ENCODE measurements at places on chromosomes 16 and 17.

- no peak for DNase-seq
Observed at GRCh38 chr17:35890774-35891155, 10.6 kb upstream of the CCL5 start.

DNA sequence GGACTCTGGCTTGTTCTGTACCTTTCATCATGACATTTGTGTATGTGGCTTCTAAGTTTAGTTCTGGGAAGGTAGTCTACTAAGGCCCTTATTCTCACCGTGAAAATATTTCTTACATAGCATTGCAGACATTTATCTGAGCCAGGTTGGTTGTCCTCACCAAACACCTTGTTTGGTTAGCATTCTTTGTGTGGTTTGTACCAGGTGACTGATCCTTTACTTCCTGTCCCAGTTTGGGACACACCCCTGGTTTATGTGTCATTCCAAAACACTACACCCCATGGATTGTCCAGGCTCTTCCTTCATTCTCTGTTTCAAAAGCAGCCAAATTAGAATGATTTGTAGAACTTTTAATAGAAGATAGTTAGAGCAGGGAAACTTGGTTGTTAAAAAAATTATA, 23.2 kb upstream of the DUSP14 start:
- DNase-seq = no peak

DNA sequence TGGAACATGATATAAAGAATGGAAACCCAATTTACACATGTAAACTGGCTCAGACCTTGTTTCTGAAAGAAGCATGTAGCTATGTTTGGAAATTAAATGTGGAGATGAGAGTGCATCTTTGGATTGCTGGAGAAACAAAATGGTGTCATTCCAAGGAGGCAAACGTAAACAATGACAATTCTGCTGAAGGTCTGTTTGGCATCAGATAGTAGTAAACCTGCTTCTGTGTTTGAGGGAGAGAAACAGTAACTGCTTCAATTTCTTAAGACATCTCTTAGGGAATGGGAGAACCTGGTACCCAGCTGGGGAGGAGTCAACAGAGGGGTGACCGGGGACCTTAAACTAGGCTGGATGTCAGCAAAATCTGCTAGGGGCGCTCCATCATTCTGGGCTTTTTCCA, 23.5 kb downstream of the GPRC5B start:
- no peak for DNase-seq

DNA sequence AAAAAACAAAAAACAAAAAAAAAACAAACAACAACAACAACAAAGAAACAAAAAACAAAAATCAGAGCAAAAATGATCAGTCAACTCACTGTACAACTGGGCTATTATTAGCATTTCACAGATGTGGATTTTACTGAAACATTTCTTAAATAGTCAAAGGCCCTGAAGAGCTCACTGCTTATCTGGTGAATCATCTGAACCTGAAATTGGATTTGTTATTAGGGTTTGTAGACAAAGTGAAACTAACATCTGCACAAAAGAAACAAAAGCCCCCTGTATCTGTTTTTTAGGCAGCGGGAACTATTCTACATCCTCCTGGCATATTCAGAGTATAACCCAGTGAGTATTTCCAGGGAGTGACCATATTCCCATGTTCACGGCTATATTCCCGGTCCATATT, 32.6 kb upstream of the KSR1 start:
- no peak for DNase-seq

DNA sequence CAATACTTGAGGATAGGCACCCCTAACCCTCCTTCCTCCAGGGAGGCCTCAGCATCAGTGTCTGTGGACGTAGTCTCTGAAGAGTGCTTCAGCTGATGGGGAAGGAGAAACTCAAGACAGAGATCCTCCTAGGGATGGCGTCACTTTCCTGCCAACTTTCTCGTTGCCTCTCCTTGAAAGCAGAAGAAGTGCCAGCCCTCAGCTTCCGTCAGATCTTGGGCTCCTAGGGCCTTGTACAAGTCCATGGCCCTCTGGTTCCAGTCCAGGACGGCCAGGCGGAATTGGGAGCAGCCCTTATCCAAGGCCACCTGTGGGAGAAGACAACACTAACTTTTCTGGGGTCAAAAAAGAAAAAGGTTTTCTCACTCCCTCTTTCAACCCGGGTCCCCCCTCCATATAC, 1.3 kb downstream of the SAT2 start:
- DNase-seq = no peak

DNA sequence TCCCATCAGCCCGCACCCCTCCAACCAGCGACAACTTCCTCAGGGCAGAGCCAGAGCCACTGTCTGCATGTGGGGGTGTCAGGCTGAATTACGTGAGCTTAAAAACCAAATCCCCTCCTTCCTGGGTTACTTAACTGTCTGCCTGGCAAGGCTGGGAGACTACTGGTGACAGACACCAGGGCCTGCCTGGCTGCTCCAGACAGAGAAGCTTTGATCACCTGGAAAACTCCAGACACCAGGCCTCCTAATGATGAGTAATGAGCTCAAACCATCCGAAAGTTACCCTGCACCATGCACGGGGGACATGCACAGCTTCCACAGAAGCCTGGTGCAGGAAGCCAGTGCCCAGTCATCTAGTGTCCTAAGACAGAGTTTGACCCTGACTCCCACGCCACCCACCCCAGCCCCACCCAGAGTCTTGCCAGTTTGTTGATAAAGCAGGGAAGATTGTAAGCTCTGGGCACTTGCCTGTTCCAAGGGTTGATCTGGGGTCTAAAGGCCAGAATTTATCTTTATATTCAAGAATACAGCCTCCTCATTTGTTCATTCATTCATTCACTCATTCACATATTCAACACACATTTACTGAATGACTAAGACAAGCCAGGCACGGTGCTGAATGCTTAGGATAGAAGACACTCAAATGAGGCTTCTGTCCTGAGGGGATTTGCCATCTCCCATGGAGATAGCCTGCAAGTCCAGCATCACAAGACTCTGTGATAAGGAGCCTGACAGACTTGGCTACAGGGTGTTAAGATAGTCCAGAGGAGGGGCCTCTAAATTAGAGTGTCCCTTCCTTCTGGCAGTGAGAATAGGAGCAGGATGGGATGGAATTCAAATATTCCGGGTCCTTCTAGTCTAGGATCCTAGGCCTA, 7.2 kb upstream of the CCDC182 start:
- no peak for DNase-seq

Data from EL (cell line).